NCI-H187 treated with DMSO at 0.1 percent for 48 hours (cell line): ENCODE measurements at places on chromosomes 6 and 20.

GRCh38 chr6:146587459-146587858 lies 11.3 kb upstream of the ADGB start:
- DNase-seq = no peak

- no peak for DNase-seq
Measured at GRCh38 chr20:37317994-37318640, 27.8 kb upstream of the SRC start.

DNA sequence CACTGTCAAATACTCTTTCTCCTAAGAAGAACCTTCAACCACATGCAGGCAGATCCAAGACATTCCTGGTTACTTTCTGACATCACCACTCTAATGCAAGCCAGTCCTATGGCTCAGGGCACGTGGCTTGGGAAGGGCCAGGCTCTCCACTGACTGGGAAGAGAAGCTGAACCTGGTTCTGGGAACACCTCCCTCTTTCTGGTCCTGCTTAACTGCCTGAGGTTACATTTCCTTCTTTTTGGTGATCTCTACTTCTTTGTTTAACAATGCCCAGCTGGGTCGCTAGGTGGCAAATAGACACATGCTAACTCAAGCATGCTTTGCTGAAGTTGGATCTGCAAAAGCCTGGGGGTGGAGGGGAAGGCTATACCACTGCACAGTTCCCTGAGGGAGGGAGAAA lies 249.8 kb downstream of the GMDS start:
- no peak for DNase-seq

- DNase-seq = no peak
Measured at GRCh38 chr20:31690124-31690666, 32.5 kb downstream of the BCL2L1 start.

GRCh38 chr6:83868639-83869038 lies 9.2 kb downstream of the CYB5R4 start:
- DNase-seq = no peak

DNA sequence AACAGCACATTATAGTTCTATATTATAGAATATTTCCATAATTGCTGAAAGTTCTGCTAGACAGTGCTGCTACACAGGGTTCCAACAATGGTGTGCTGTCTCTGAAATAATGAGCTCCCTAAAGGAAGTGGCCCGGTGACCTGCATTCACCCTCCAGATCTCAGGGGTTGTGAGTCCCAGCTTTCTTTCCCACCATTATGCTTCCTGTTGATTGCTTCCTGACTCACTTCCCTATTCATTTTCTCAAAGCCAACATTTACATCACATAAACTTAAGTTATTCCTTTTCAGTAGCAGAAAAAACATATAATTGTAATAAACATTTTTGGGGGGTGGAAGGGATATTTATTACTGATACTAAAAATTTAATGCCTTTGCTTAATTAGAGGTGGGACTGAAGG lies 12.9 kb upstream of the CCN6 start:
- no peak for DNase-seq

DNA sequence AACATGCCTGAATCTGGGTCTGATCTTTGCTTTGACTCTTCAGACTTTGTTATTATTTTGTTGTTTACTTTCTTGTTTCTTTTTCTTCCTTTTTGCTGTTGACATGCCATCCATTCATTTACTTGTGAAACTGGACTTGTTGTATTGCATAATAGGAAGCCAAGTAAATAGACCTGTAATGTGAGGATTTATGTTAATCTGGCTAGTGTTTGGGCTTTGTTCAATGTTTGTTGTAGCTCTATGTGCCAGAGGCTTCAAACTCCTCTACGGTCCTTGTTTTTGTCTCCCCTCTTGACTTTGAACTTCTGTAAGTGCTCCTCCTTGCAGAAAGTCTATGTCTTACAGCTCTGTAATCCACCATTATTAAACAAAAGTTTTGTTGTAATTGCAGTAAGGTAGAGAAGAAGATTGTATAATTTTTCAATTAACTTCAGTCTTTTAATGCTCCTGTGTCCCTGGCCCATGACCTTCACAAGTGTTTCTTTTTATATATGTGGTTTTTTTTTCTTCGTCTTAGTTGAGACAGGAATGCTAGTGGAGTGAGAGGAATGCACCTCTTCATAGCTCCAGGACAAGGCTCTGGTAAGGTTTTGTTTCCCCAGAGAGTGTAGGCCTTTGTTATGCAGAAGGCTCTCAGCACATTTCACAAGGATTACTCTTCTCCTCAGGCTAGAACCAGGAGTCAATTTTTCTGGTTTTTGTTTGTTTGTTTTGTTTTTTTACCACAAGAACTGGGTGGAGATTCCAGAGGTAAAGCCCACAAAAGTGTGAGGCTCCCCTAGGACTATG lies 1061.8 kb upstream of the CITED2 start:
- no peak for DNase-seq

GRCh38 chr6:54907355-54907754 lies 60.8 kb downstream of the FAM83B start:
- no peak for DNase-seq

GRCh38 chr20:3115190-3116107 lies 30.9 kb upstream of the AVP start:
- peak; percentile 32 for DNase-seq

GRCh38 chr6:5442319-5442718 lies 181.0 kb downstream of the FARS2 start:
- no peak for DNase-seq

GRCh38 chr20:47821481-47822100 lies 36.3 kb upstream of the SULF2 start:
- DNase-seq = no peak

DNA sequence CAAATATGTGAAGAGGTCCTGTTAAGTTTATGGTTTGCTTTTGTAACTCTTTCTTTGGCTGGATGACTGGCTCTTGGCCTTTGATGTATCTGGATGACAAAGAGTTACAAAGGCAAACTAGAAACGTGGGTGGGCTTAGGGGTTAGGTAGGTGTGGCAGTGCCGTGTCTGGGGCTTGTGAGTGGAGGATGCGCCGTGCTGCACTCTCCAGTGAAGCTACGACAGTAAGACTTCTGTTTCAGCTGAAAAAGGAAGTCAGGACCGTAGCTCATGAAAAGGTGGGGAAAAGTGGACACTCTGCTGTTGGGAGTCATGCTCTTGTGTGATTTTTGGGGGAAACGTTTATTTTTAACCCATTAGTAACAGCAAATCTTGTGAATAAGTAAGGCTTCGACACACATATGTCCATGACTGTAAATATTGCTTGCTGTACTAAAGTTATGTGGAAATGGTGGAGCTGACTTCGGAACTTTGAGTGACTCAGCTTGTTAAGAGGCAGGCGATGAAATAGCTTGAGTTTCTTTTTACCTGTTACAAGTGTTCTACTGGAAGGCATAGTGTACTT lies 45.6 kb downstream of the DUSP22 start:
- no peak for DNase-seq

- DNase-seq = no peak
Measured at GRCh38 chr6:44275271-44275748, 5.1 kb downstream of the TMEM151B start.

GRCh38 chr6:117624869-117625481 lies 22.7 kb upstream of the GOPC start:
- no peak for DNase-seq

DNA sequence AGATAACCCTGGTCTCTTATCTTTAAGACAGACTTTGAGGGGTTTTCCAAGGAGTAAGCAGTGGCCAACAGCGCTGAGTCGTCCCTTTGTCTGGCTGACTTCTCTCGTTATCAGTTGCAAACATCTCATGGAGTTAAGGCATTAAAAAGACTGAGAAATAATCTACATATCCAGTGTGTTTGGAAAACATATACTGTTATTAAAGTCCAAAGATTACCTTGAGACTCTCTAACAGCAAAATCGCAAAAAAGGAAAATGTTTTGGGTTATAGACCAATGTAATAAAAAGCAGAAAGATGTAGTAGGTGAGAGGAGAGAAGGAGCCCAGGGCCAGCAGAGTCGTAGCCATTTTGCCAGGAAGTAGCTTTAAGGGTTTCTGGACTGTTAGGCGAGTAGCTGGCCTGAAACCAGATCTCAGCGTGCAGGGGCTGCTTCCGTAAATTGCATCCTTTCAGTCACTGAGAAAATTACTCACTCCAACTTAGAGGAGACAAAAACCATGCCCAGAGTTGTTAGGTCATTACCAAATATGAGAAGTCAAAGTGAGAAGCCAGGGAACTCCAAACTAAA lies 24.6 kb downstream of the MYLK4 start:
- DNase-seq = no peak
